ENCODE measurements at places on chromosomes 12 and 14.

DNA sequence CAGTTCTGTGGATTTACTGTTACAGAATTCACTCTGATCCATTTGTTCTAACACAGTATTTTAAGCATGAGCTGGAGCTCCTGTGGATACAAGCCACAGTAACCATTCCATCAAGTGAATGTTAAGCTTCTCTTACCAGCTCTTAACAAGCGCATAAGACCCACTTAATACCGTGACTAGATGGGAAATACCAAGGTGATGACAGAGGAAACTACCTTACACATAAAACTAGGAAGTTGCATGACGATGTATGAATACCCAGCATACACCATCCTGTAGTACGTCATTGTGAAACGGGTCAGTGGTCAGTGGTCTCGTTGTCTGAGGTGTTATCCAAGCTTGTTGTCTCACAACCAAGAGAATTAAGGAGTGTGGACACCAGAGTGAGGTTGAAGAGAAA, 2.0 kb upstream of the GALC start:
- no peak for DNase-seq

- peak; percentile 83 for DNase-seq
Measured at GRCh38 chr14:23352506-23353432, at the start of gene SLC22A17. SLC22A17 (minus strand) TSS chr14:23352887.

GRCh38 chr14:104206281-104206904, 68.0 kb downstream of the KIF26A start:
- no peak for DNase-seq

- no peak for DNase-seq
Measured at GRCh38 chr12:64824130-64824499, 332 bp upstream of the TBC1D30 start.

DNA sequence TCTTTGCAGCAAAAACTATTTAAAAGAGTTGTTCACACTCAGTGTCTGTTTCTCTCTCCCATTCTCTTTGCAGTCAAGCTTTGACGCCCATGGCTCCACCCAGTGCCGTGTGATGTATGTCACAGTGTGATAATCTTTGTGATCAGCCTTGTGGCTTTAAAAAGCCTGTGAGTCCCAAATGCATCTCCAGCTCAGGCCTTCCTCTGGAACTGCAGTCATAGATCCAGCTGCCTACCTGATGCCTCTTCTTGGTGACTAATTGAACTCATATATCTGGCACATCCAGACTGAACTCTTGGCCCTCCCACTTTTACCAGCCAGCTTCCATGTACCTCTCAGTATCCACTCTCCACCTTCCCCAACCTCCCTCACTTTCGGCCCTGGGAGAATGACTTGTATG, 182.8 kb upstream of the ARHGAP5 start:
- no peak for DNase-seq

- no peak for DNase-seq
Measured at GRCh38 chr12:114481200-114481535, 75.2 kb upstream of the TBX5 start.

Data from 8988T (cell line).